Stimulated activated CD8-positive, alpha-beta memory T cell treated with anti-CD3 and anti-CD28 coated beads, Interleukin-12 subunit alpha, Interleukin-12 subunit beta, amount 100 ng/mL, for 1 hour (primary cell): ENCODE measurements at places on chromosomes 5 and 9.

GRCh38 chr5:38906503-38906902 lies 60.7 kb downstream of the OSMR start:
- no peak for DNase-seq

DNA sequence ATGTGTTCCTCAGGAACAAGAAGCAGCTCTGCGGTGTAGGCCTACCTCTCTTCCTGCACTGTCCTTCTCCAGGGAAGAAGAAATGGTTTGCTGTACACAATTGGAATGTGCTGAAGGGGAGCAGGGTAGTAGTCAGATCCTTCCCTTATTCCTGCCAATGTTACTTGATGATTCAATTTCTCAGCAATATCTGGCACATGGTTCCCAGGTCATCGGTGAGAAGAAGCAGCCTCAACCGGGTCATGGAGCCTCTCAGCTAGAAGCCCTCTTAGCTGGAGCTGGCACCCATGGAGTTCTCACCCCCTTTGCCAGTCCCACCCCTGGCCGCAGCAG lies 36.9 kb downstream of the ACTBL2 start:
- DNase-seq, result no peak

GRCh38 chr5:65395526-65396155 lies 86.1 kb downstream of the ADAMTS6 start:
- DNase-seq, result no peak

DNA sequence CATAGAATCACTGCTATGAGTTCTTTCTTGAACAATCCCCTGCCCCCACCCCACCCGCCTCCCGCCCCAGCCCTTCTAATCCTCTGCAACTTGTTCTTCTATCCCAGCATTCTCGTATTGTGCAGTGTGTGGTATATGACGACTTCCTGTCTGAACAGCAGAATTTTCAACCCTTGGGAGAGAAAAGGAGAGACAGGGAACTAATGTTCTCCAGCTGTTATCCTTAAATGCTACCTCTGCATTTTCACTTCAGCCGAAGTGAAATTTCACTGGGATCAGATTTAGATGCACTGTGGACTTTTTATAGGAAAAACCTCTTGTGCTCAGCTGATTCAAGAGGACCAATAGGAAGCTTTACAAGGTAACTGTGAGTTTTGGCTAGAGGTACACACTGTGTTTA lies 2.2 kb downstream of the FBXL7 start:
- DNase-seq, result no peak

DNA sequence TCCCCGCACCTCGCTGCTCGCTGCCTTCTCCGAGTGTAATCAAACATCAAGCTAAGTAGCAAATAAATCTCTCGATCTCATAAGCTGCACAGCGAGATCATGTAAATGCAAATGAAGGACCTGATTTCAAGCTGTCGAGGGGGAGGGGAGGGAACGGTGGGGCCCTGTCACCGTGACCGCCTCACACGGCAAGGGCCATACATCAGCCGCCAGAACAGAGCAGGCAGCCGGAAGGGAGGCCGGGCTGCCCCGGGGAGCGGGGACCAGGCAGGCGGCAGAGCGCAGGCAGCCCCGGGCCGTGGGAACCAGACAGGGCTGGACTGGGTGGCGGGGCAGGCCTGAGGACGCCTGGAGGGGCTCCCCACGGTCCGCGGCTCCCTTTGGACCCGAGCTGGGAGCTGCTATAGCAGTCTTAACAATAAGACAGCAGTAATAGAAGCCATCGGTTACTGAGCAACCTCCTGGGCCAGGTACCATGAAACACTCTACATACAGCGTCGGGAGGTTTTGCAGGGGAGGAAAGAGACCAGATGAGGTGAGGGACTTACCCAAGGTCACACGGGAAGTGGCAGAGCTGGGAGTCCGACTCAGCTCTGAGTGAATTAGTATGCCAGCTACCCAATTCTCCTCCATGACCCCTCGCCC lies 76.8 kb downstream of the CFAP77 start:
- DNase-seq, result peak; percentile 19

DNA sequence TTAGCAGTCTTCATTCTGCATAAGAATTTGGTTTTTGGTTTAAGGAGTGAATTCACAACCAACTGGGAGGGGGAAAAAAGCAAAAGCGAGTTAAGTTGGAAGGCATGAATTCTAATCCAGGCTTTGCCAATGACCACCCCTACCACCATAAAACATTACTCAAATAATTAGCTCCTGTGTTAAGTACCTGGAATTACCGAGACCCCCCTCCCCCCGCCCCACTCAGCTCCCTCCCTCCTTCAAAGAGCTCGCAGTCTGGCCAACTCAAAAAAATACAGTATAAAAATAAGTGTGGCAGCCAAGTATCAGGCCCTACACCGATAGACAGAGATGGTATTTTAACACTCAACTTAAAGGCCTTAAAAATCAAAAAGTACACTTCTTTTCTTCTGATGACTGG lies 492 bp downstream of the ATG12 start:
- no peak for DNase-seq

DNA sequence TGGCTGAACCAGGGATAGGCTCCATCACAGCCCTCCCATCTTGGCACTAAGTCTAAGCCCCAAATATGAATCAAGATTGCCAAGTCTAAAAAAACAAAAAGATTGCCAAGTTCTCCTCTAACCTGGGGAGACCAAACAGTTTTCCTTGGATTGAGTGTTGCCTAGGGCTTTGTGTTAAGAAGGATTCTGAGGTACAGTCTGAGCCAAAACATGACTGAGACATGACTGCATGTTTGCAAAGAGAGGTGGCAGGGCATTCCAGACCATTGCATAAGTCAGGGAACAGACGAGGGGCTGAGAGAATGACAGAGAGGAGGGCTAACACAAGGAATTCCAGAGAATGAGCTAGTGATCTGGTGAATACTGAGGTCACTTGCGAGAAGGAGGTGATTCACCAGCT lies 11.4 kb downstream of the LAMC3 start:
- DNase-seq, result no peak

- no peak for DNase-seq
Observed at GRCh38 chr9:70069704-70070103, 26.1 kb downstream of the MAMDC2 start.

DNA sequence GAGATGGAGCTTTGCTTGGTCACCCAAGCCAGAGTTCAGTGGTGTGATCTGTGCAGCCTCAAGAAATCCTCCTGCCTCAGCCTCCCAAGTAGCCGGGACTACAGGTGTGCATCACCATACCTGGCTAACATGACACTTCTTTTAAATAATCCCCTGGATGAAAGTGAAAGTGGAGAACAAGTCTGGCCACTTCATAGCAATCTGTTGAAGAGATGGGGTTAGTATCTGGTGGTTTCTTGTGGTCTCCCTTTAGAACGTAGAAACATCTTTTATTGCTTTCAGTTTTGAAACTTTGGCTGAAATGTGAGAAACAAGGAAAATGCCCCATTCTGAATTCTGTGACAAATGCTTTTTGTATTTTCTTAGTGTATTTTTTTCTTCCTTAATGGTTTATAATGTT lies 452.5 kb upstream of the RIOK2 start:
- no peak for DNase-seq

GRCh38 chr9:122159925-122160246 lies 178 bp downstream of the MORN5 start:
- DNase-seq, result no peak

GRCh38 chr5:76495870-76496269 lies 92.8 kb downstream of the IQGAP2 start:
- DNase-seq, result no peak

GRCh38 chr9:98381311-98382103 lies 126.1 kb upstream of the TBC1D2 start:
- DNase-seq, result no peak

DNA sequence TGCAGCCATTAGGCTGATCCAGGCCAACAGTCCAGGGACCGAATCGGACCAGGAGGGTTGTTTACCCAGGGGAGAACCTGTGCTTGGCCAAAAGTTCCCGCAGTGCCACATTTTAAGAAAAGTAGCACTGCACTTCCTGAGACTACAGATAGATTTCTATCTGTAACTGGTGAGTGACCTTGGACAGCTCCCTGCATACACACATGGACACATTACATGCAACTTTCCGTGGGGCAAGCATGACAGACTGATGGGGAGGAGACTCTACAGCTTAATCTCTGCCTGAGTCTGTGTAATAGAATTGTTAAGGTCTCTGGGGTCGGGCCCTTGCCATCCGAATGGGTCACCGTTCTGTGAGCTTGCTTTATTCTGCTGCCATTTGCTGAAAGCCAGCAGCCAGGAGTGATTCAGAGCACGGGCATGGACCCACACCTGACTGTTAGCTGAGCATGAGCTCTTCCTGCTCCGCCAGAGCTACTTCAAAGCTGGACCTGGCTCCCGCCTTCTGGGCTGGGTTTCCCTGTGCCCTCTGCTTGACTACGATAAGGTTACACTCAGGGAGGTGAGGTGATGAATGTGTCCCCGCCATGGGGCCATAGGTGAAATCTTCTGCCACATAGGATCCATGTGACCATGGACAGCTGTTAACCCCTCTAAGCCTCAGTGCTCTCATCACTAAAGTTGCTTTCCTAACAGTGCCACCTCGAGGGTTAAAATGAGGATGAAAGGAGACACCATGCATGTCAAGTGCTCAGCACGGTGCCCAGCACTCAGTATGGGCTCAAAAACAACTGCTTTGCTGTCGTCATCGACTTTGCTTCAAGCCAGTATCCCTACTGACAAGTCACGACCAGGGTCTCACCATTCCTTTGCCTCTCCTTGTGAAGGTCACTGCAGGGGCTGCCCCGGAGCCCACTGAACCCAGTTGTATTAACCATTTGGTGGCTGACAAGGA lies 200.0 kb downstream of the MELK start:
- DNase-seq, result no peak
